Activated naive CD4-positive, alpha-beta T cell treated with anti-CD3 and anti-CD28 coated beads, Interleukin-2, amount 50 U/mL, for 72 hours (primary cell): ENCODE measurements at places on chromosomes 3 and 15. TPM values are rescaled to one million over a fixed set of nuclear protein-coding genes. Genes with fewer than 3 reads are reported as not detected.

Gene COL6A6
- not detected for total RNA-seq

Gene YEATS2
- total RNA-seq = 43.3 TPM

Gene ASB14
- not detected for total RNA-seq

Gene KCNH8
- not detected for total RNA-seq

Gene PLS1
- 6.0 TPM for total RNA-seq

Gene TP63
- total RNA-seq = 0.06 TPM

Gene FETUB
- total RNA-seq = not detected

Gene ZDHHC19
- not detected for total RNA-seq

GRCh38 chr3:49790626-49791411 lies 4.5 kb upstream of the IP6K1 start:
- no peak for DNase-seq

DNA sequence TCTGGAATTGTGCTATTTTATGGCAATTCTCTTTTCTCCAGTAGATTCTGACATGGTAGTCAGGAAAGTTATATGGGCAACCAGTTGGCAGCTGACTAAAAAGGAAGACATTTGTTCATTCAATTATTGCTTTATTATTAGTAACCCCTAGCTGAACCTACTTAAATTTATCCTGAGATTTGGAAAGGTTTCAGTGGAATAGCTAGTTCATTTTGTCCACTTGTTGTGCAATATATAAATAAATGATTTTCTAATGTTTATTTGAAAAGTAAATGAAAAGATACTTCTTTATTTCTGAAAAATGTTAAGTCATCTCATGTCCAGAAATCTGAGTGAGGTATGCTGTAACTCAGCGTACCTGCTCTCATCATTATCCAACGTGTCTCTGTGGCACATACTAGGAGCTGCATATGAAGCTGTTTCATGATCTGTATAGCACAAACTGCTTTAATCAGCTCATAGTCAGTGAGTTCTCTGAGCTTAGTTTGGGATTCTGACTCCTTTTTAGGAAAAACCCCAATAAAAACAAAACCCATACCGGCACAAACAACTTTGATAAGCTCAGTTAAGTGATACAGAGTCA lies 35.9 kb downstream of the RARB start:
- no peak for DNase-seq

- no peak for DNase-seq
These were observed 105.7 kb downstream of the CORO2B start for GRCh38 chr15:68684476-68684875.

DNA sequence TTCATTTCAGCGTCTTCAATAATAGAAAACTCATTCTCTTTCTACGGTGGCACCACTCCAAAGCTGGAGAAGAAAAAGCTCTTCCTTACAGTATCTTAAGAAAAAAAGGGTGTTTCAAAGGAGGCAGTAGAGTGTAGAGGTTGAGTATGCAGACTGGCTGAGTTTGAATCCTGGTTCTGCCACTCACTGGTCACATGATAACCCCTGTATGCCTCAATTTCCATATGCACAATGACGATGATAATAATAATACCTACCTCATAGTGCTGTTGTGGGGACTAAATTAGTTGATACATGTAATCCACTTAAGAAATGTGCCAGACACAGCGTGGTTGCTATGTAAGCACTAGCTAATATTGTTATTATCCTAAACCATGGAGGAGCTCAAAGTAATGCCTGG lies 4.5 kb downstream of the ANP32A start:
- no peak for DNase-seq

DNA sequence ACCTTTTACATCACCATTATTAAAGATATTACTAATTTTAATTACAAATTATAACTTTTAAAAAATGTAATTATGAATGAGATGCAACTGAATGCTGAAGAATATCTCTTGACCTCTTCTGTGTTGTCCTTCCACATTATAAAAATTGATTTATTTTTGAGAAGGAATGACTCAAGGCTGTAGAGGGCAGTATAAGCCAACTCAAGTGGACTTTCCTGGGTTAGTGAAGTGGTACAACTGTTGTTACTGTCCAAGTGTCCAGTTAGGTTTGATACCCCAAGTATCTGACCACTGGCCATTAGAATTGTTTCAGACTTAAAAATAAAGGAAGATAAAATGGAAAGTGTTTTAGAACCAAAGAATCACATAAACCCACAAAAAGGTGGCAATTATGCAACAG lies 51.9 kb downstream of the BBX start:
- DNase-seq = no peak

DNA sequence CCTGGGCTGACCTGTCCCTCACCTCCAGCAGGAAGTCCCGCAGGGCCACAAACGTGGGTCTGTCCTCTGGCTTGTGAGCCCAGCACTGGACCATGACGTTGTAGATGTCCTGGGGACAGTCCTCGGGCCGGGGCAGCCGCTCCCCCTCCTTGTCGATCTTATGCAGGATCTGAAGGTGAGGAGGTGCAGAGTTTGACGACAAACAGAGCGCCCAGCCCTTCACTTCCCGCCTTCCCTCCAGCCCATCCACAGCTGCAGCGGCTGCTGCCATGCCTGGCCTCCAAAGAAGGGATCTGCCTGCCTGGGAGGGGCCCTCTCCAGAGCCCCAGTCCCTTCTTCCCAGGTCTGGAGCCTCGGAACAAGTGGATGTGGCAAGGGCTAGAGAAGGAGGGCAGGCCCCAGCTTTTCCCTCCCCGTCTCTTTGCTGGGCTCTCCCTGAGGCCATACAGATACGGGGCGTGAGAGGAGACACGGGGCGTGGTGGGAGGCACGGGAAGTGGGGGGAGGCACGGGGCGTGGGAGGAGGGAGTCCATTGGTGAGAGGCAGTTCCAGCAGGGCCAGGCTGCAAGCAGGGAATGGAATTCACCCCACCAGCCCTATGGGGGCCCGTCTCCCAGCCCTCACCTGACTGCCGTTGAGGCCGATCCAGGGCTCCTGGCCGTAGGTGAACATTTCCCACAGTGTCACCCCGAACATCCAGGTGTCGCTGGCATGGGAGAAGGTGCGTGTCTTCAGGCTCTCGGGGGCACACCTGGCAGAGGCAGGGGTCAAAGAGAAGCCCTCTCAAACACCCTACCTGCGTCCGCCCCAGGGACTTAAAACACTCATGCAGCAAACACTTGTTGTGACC lies 29.7 kb downstream of the TNK2 start:
- no peak for DNase-seq

DNA sequence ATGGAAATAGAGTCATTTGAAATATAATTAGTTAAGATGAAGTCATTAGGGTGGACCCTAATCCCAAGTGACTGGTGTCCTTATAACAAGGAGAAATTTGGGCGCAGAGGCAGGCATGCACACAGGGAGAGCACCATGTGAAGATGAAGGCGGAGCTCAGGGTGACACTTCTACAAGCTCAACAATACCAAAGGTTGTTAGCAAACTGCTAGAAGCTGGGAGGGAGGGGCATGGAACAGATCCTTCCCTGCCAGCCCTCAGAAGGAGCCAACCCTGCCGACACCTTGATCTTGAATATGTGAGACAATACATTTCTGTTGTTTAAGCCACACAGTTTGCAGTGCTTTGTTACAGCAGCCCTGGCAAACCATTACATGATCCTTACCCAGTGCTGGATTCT lies 57.8 kb downstream of the CCNL1 start:
- DNase-seq = no peak

DNA sequence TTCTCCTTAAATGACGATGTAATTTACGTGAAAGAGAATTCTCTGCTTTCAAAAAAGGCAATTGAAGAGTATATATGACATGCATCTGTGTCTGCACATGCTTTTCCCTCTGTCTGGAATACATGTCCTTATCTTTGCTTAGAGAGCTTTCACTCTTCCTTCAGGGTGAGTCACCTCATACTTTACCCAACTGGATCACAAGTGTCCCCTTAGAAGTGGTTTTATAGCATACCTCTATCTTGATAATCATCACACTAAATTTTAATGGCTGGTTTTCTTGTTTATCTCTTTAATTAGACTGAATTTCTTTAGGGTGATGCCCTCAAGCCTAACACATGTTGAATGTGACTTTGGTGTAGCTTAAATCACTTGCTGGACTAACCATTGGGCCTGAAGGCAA lies 178.9 kb downstream of the SV2B start:
- DNase-seq = no peak

DNA sequence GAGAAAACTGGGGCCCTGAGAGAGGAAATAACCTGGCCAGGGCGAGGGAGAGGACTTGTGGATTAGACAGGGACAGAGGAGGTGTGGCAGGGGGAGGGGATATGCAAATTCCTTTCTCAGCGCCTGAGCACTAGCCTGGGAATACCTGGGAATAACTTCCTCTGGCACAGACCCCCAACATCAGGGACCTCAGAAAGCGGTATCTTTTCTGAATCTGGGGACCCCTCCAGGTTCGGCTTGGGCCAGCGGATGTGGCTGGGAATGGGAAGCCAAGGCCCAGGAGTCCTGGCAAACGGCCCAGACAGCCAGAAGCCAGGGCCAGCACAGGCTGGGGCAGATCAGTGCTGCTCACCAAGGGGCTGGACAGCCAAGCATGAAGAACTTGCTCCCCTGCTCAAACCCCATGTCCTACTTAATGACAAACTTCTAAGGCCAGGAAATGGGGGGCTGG lies 9.2 kb upstream of the ACSBG1 start:
- no peak for DNase-seq
